Cortex of kidney (tissue), 1 donor: ENCODE measurements at places on chromosomes 12 and 14.

DNA sequence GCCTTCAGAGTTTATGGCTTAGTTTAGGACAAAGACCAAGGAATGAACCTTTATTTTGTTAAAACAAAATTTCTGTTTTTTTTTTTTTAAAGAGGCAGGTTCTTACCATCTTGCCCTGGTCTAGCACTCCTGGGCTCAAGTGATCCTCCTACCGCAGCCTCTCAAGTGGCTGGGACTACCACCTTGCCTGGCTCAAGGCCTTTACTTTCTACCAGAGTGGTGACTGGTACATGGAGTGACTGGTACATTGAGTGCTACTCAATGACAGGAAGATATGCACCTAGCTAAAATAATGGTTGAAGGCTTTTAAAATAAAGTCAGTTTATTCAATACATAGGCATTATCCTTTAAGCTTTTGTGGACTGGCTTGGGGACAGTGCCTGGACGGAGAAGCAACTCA is 32.6 kb downstream of the PRICKLE1 start:
- no peak for DNase-seq

- no peak for DNase-seq
Observed at GRCh38 chr12:89833337-89834252, 125.0 kb upstream of the ATP2B1 start.

- no peak for DNase-seq
Observed at GRCh38 chr12:116015525-116015924, 262.0 kb downstream of the MED13L start.

- no peak for DNase-seq
Observed at GRCh38 chr14:92449404-92450181, 64.0 kb upstream of the RIN3 start.

DNA sequence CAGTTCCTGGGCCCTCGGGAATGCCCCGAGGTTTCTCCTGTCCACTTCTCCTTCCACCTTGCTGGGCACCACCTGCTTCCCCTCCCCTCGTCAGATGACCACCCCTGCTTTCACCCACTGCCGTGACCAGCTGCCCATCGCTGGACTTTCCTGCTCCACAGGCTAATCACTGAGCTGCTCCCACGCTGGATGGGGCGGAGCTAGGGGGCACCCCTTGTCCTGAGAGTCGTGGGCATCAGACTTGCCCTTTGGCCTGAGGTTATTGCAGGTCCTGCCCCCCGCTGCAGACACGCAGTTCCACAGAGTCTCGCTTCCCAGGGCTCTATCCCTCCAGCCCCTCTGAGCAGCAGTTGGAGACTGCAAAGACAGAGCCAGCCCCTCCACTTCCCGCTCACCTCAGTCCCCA is 427 bp downstream of the SLC6A12 start:
- DNase-seq, result no peak

DNA sequence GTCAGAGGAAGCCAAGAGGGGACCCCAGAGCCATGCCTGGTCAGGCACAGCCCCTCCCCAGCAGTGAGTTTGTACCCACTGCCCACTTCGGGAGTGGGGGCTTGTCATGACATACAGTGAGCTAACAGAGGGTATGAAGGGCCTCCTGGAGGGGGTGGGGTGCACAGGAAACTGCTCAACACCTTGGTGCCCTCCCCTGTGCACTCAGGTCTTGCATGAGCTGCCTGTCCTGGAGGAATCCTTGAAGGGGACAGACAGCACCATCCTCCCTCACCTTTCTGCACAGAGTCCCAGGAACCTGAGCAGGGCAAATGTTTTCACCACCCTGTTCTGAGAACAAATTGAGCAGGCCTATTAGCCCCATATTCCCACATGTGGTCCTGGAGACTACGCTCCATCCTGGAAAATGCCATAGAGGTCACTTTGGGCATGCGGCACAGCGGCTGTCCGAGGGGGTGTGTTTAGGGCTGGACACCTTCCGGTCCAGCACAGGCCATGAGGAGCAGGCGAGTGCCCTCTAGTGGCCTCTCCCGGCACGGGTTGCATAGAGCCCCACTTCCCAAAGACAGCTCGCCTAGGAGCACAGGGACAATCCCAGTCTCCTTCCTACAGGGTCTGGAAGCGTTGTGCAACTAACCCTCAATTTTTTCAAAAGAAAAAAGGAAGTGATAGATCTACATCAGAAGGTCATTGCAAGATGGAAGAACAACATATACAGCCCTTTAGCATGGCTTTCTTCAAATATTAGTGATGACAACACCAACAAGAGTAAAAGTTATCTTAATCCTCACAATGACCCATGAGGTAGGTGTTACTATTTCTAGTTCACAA is 31.9 kb upstream of the ZFP36L1 start:
- no peak for DNase-seq

DNA sequence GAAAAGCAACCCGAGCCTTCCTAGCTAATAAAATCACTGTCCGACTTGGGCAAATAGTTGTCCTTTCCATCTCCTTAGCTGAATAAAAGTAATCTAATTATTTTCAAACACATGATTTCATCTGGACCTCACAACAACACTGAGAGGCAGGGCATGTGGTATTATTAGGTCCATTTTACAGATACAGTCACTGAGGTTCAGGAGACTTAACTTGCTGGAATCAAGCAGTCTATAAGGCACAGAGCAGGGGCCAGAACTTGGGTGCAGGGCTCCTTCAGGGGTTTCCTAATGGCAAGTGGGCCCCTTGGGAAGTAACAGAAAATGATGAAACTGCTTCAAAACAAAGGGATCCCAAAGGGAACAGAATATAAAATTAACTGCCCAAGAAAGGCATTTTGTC is 15.5 kb downstream of the PLXNC1 start:
- no peak for DNase-seq

- no peak for DNase-seq
Observed at GRCh38 chr12:5016526-5016925, 27.2 kb upstream of the KCNA5 start.

DNA sequence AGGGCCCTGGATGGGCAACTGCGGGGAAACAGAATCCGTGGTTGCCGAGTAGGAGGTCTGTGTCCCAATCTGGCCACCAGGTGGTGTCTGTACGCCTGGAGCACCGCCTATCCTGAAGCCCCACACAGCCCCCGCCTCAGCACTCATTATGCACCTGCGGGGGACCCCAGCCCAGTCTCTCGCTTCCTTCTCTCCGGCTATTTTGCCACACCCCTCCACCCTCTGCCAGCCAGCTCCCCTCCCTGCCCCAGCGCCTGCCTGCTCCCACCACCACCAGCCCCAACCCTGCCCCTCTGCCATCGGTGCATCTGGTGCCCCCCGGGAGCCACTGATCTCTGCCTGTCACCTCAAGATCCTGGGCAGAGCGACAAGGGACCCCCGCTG is 2.2 kb upstream of the NXPH4 start:
- DNase-seq, result no peak

GRCh38 chr12:65586796-65587195 is 237.5 kb upstream of the HMGA2 start:
- DNase-seq, result no peak

DNA sequence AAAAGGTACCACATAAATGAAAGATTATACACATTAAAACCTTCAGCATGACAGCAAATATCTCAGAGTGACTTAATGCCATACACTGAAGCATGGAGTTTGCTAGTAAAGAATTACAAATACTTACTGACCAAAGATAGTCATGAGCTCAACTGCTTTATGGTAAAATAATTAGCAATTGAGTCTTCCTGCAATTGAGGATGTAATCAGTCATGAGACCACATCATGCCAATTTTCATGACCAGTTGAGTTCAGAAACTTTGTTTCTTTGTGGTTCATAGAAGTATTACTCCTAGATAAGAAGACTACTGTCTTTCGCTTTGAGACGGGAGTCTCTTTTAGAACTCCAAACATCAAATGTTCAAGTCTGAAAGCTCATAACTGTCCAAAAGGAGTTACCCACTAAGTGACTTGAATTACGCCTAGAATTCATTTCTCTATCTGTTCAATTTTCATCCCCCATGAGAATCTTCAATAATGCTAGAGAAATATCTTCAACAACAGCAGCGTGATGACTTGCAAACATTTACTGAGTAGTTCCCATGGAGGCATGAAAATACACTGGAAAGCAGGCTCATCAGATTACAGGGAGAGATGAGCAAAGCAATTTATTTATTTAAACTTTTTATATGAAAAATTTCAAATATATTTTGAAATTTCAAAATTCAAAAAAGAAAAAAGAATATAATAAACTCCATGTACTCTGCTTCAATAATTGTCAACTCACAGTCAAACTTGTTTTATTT is 120.0 kb downstream of the BTG1 start:
- no peak for DNase-seq

- DNase-seq, result no peak
Observed at GRCh38 chr12:72872996-72873395, 600.8 kb downstream of the TRHDE start.

GRCh38 chr14:58082491-58083098 is 69.4 kb downstream of the ARMH4 start:
- no peak for DNase-seq

DNA sequence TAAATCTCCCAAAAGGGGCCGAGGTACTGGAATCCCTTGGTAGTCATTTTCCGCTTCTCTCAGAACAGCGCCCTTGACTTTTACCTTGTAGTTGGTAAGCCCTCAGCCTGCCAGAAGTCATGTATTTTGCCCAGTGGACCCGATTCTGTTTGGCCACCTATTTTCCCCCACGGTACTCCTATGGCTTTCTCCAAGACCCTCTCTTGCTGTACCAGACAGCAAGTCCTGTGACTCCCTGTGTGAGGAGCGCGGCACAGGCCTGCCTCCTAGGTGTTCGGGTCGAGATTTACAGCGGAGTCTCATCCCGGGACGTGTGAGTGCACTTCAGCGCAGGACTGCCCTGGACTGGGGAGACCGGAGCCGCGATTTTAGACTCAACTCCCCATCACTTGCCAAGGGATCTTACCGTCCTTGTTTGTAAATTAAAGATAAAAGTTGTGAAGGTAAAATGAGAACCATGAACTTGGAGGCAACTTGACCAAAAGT is 1.1 kb upstream of the MBD6 start:
- no peak for DNase-seq

DNA sequence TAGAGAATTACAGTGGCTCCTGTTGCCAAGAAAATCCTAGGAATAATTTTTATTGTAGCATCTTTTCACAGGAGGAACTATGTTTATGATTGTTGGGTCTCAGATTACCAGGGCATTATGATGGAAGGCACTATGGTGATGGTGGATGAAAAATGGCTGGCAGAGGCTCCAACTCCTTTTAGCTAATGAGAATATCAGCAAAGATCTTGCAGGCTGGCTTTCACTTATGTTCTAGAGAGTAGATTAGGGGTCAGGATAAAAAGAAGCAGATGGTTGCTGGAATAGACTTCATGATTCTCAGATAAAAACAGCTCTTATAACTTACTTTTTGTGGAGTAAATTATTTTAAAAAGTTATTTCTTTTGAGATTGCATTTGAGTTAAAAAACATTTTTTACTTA is 501.9 kb downstream of the TRHDE start:
- DNase-seq, result no peak

DNA sequence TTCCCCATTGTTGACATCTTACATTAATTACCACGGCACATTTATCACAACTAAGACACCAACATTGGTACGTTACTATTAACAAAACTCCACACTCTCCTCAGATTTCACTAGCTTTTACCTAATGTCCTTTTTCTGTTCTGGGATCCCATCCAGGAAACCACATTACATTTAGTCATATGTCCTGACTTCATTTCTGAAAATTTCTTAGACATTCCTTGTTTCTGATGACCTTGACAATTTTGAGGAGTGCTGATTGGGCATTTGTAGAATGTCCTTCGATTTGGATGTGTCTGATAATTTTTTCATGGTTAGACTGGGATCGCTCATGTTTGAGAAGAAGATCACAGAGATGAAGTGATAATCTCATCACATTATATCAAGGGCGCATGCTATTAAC is 34.6 kb upstream of the ACSM4 start:
- DNase-seq, result no peak

GRCh38 chr12:619346-619745 is 43.9 kb downstream of the NINJ2 start:
- DNase-seq, result no peak

GRCh38 chr14:94689985-94690400 is 77.8 kb downstream of the SERPINA3 start:
- DNase-seq, result no peak

GRCh38 chr14:33836203-33836899 is 114.5 kb downstream of the EGLN3 start:
- no peak for DNase-seq

DNA sequence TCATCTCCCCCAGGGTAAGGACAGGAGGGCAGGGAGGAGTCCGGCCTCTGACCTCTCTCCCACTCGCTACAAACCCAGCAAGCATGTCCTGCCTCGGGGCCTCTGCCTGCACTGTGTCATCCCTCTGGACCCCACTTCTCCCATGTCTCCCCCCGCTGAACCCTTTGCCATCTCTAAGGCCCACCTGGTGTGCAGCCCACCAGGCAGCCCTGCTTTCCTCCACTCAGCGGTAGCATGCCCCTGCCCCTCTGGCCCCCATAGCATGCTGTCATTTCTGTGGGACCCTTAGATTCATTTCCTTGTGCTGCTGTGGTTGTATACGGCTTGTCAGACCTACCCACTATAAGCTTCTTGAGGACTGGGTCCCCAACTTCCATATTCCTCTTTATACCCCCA is 17.7 kb downstream of the PAPLN start:
- no peak for DNase-seq

GRCh38 chr14:21241218-21241819 is 27.9 kb downstream of the HNRNPC start:
- DNase-seq, result no peak

DNA sequence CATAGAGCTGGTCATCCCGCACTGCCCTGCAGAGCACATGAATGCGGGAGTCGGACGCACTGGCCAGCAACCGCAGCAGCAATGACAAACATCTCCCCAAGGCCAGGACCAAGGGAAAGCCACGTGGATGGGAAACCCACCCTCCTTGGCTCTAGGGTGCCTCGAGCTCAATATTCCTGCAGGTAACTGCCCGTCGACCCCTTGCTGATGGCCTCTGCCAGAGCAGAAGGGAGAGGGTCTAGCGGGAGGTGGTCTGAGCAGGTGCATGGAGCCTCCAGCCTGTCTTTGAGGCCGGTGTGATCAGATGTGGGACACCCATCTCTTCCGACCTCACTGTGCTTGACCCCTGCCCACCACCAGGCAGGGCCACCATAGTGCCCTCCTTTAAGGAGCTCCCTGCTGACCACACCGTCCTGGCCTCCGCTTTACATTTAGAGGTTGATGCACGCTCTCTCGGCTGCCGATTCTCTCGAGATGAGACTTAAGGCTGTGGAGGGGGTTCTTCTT is 89.7 kb downstream of the PIWIL1 start:
- no peak for DNase-seq

GRCh38 chr12:51391283-51392123 is at the start of gene GALNT6:
TSS of gene GALNT6 (minus strand) at chr12:51391406. CDS start at chr12:51379781, 11,625 bp downstream.
- DNase-seq, result no peak

DNA sequence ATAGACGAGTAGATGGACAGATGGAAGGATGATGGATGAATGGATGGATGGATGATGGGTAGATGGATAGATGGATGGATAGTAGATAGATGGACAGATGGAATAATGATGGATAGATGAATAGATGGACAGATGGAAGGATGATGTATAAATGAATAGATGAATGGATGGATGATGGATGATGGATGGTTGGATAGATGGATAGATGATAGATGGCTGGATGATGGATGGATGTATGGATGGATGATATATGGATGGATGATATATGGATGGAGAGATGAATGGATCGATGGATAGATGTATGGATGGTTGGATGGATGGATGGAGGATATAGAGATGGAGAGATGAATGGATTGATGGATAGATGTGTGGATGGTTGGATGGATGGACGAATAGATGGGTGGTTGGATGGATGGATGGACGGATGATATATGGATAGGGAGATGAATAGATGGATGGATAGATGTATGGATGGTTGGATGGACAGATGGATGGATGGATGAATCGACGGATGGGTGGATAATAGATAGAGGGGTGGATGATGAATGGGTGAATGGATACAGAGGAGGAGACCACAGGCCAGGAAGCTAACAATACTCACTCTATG is 19.3 kb downstream of the TRPV4 start:
- DNase-seq, result no peak
